Upper lobe of left lung (tissue), 6 donors: ENCODE measurements at places on chromosomes 2 and 18.

GRCh38 chr2:217396586-217396985 lies 536.7 kb upstream of the TNP1 start:
- DNase-seq, result no peak

- no peak for DNase-seq
These were observed 177.2 kb upstream of the SCN7A start for GRCh38 chr2:166671235-166671634.

DNA sequence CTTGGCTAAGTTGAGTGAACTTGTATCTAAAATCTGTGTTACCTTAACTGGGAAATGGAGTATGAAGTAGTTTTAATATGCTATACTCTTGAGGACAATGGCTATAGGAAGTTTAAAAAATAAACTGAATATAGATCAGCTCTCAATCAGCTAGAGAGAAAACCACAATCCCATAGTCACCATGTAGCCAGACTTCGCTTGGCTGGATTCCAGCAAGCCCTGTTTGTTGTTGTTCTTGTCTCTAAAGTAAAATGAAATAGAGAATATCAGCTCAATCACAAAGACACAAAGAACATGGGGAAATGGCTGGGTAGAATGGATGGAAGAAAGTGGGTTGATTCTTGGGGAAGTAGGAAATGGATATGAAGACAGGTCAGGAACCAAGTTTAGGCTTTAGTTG lies 234.9 kb downstream of the PHLPP1 start:
- no peak for DNase-seq

GRCh38 chr2:44672431-44672830 lies 269.1 kb upstream of the SIX3 start:
- DNase-seq, result no peak

GRCh38 chr18:62957885-62958472 lies 242.6 kb downstream of the PHLPP1 start:
- peak; percentile 66 for DNase-seq

- DNase-seq, result no peak
These were observed 24.0 kb downstream of the LCT start for GRCh38 chr2:135812907-135813511.

- no peak for DNase-seq
These were observed 26.8 kb downstream of the ZNF407 start for GRCh38 chr18:74624466-74624865.

DNA sequence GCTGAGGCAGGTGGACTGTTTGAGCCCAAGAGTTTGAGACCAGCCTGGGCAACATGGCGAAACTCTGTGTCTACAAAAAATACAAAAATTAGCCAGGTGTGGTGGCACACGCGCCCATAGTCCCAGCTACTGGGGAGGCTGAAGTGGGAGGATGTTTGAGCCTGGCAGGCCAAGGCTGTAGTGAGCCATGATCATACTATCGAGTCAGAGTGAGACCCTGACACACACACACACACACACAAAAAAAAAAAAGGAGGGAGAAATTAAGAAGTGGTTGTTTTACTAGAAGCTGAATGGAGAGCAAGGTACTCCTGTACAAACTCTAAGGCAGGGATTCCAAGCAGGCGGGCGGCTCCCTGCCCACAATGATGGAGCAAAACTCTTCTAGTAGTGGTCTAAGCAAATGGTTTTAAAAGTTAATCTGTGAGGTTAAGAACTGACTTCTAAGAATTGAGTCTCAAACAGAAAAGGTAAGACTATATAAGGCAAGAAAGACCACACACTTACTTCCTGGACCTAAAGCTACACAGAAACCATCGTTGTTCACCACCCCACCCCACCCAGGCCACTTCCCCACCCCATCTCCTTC lies 2.6 kb downstream of the ANKRD44 start:
- no peak for DNase-seq

GRCh38 chr2:523698-524270 lies 153.4 kb downstream of the TMEM18 start:
- no peak for DNase-seq

DNA sequence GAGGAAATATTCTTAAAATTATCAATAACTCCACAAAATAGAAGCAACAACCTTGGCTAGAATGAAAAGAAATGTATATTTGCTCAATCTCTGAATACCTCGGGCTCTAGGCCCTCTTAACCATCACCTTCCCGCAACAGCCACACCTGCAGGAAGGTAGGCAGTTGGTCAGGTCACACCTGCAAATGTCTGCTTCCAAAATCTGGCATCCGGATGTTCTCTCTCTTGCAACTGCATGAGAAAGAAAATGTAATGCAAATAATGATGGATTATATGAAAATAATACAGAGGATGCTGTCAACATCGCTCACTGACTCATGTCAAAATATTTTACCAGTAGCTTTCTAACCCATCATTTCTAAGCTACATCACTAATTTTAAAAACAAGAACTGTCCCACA lies 148.3 kb downstream of the SATB2 start:
- DNase-seq, result no peak

DNA sequence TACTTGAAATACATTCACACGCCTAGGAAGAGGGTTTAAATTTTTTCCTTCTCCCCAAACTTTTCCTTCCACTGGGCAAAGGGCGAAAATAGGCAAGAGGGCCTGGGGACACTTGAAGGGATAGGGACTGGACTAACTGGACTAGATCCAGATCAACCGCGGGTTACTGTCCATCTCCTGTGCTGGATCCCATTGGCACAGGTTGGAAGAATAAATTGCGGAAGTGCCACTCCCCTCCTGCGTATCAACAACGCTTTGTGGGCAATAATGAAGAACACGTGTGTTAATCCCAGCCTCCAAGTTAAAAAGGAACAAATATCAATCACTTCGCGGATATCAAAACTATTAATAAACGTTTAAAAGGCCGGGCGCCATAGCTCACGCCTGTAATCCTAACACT lies 1.7 kb upstream of the FZD5 start:
- DNase-seq, result no peak

- DNase-seq, result no peak
These were observed 296 bp downstream of the TTC21B start for GRCh38 chr2:165953306-165953654.

DNA sequence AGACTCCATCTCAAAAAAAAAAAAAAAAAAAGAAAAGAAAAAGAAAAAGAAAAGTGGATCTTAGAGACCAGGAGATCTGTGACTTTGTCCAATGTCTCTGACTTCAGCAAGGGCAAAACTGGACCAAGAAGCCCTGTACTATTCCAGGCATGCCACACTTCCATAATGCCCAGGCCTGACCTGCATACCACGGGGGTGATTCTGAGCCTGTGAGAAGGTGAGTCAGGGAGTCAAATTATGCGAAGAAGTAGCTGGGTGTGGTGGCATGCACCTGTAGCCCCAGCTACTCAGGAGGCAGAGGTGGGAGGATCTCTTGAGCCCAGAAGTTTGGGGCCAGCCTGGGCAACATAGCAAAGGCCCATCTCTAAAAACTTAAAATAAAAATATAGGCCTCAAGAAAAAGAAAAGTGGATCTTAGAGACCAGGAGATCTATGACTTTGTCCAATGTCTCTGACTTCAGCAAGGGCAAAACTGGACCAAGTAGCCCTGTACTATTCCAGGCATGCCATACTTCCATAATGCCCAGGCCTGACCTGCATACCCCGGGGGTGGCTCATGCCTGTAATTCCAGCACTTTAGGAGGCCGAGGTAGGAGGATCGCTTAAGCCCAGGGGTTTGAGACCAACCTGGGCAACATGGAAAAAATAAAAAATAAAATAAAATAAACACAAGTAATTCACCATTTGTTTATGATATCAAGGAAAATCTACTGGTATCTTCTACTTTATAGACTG lies 12.2 kb upstream of the PUM2 start:
- no peak for DNase-seq

GRCh38 chr2:30428348-30428662 lies 18.7 kb upstream of the LCLAT1 start:
- no peak for DNase-seq

- DNase-seq, result no peak
These were observed 93.0 kb downstream of the NRP2 start for GRCh38 chr2:205775097-205775877.

GRCh38 chr18:62186499-62186773 lies 420 bp downstream of the PIGN start:
- no peak for DNase-seq

- no peak for DNase-seq
These were observed 92.2 kb upstream of the SEC11C start for GRCh38 chr18:59047321-59048047.

DNA sequence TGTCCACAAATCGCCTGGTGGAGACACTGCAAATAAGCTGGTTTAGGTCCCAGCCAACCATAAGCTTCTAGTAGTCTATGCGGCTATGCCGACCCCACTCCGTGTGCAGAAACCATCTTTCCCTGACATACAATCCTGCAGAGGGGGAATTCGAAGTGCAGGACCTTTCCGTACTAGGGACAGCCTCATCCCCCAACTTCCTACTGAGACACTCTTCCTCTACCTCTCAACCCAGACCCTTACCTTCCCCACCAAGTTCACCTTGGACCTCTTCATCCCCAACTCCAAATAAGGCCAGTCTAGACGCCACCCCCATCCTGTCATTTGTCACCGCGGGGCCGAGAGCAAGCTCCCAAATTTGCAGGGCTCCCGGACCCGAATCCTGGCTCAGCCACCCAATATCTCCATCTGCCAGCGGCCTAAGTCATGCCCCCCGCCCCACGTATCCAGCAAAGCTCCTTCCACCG lies 496 bp downstream of the SUCLG1 start:
- peak; percentile 36 for DNase-seq

DNA sequence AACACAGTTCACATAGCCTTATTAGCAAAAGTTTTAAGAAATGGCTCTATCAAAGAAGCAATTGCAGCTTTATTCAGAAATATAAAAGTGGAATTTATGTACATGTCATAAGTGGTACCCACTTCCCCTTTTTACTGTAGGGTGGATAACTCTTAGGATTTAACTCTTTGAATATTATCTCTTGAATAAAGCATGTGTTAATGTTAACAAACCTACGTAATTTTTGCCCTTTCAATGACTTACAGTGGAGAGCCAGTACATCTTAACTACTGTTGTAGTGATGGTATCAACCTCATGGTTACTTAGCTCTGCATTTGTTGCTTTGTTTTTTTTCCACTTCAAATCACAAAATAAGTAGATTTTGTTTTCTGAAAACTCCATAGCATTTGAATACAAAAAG lies 8.8 kb downstream of the NABP1 start:
- no peak for DNase-seq

GRCh38 chr2:141925511-141925910 lies 205.3 kb downstream of the LRP1B start:
- no peak for DNase-seq

DNA sequence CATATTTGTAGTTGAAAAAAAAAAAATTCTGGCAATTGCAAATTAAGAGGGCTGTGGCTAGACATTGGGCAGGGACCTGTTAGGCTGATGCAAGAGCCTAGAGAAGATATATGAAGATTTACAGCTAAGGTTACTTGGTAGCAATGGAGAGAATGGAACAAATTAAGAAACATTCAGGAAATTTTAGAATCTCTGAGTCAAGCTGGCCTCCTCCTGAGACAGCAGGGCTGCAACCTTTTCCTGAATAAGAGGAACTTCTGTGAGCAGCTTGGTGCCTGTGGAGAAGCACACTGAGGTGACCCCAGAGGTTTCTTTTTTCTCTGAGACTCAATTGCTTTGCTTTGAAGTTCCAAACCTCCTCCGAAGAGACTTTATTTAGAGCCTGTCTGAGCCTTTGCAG lies 118.6 kb upstream of the LRATD1 start:
- DNase-seq, result no peak

DNA sequence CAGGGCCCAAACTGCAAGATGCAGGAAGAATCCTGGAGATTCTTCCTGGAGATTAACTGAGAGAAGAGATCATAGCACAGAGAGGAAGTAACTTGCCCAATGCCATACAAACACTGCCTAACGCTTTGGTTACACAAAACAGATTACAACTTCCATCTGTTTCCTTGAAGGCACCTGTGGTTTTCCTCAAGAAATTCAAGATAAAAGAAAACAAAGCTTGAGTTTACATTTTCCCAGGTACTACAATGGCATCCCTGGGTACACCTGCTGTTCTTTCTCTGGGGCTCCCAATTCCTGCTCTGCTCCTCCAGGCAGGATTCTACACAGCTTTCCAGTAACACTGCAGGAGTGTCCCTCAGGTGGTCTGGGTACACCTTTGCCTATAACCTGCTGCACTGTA lies 781.9 kb upstream of the ID2 start:
- no peak for DNase-seq

DNA sequence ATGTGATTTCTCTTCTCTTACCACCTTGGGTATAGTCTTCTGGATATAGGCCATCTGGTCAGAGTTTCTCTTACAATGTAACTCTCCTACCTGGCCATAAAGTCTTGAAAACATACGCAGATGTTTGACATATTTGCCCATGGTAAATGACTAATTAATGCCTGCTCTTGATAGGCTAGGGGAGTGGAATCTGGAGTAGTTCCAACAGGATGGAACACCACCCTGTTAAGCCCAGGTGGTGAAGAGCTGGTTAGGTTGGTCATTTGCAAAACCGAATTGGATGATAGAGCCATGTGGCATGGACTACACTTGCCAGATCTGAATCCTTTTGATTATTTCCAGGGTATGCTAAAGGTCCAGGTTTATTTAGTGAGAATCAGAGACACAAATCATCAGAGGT lies 36.5 kb downstream of the HADHB start:
- DNase-seq, result no peak

GRCh38 chr18:7677424-7677823 lies 110.3 kb downstream of the PTPRM start:
- no peak for DNase-seq

- DNase-seq, result no peak
These were observed 155.1 kb downstream of the FIGN start for GRCh38 chr2:163580757-163581156.

- DNase-seq, result peak; percentile 92
These were observed 644 bp downstream of the PTGR3 start for GRCh38 chr18:75208155-75208835.

- DNase-seq, result no peak
These were observed 793 bp downstream of the ZNF236 start for GRCh38 chr18:76823161-76823538.

DNA sequence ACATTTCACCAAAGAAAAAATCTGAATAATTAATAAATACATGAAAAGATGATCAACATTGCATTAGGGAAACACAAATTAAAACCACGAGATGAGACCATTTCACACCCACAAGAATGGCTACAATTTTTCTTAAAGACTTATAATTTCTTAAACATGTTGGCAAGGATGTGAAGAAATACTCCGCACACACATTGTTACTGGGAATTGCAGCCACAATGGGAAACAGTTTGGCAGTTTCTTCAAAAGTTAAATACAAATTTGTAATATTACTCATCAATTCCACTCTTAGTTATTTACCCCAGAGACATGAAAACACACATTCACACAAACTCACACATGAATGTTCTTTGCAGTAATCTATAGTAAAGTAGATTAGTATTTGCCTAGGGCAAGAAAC lies 363.3 kb upstream of the SMIM21 start:
- no peak for DNase-seq

GRCh38 chr2:64929333-64929732 lies 59.9 kb upstream of the SLC1A4 start:
- DNase-seq, result no peak

- DNase-seq, result no peak
These were observed 211.4 kb downstream of the TTC32 start for GRCh38 chr2:19690429-19690828.

GRCh38 chr2:11498543-11499034 lies 32.6 kb upstream of the E2F6 start:
- no peak for DNase-seq
